ENCODE measurements at places on chromosomes 16 and 17. TPM values are rescaled to one million over a fixed set of nuclear protein-coding genes. Genes with fewer than 3 reads are reported as not detected.

The CCDC78 gene
- total RNA-seq, result 6.3 TPM

The KATNB1 gene
- 17.3 TPM for total RNA-seq

The EFCAB13 gene
- 1.8 TPM for total RNA-seq

The PRAC1 gene
- total RNA-seq, result not detected

The BBS2 gene
- total RNA-seq, result 30.5 TPM

The KRTAP4-4 gene
- not detected for total RNA-seq

The NT5M gene
- total RNA-seq, result 11.2 TPM

The EFCAB5 gene
- 0.38 TPM for total RNA-seq

The KRTAP2-3 gene
- total RNA-seq, result 0.20 TPM

The ABCC12 gene
- total RNA-seq, result 0.05 TPM

The SIRT7 gene
- total RNA-seq, result 32.8 TPM
